Caco-2 (cell line): ENCODE measurements at places on chromosomes 12 and 14. TPM values are rescaled to one million over a fixed set of nuclear protein-coding genes. Genes with fewer than 3 reads are reported as not detected.

DNA sequence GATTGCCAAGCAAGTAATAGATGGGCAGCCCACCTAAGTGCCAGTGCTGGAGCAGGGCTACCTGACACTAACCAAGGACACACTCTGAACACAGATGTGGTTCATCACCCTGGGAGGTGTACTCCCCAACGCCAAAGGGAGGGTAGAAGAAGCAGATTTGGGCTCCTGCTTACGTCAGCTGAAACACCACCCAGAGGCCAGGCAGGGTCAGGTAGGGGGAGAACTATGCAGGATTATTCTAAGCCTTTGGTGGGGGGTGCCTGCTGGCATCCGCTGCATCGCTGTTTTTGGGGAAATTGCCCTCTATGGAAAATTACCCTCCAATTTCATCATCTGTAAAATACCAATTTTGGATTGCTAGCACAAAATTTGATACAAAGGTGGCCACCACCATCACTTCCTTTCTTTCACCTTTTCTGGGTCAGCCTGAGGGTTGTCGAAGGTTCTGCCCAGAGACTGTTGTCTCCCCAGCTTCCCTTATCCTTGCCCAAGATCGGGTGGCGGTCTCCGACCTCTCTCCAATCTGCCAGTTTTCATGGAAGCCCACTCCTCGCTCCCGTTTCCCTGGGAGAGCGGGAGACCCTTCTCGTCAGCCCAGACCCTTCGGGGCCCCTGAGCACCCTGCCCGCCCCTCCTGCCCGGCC, 535 bp downstream of the BIN2 start:
- DNase-seq, result no peak

GRCh38 chr14:69107407-69108003, 45.4 kb downstream of the DCAF5 start:
- peak; percentile 68 for DNase-seq

The TAS2R42 gene
- total RNA-seq, result not detected in 2 replicates

DNA sequence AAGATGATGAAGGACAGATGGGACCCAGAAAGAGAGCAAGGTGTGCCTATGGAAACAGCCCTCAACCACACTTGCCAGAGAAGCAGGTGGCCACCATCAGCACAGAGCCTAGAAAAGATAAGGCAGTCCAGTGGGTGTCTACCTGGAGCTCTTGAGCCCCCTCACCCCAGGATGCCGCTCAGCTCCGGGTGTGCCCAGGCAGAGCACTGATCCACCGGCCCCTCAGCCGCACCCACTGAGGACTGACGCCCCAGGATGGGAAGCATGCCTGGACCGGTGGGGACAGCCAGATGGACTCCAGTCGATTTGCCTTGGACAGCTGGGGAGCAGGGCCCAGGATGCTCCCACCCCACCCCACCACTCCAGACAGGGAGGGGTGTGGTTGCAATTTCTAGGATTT, 15.1 kb upstream of the ZFP36L1 start:
- no peak for DNase-seq

The SRGAP1 gene
- total RNA-seq, result 21.7 and 22.1 TPM in 2 replicates

DNA sequence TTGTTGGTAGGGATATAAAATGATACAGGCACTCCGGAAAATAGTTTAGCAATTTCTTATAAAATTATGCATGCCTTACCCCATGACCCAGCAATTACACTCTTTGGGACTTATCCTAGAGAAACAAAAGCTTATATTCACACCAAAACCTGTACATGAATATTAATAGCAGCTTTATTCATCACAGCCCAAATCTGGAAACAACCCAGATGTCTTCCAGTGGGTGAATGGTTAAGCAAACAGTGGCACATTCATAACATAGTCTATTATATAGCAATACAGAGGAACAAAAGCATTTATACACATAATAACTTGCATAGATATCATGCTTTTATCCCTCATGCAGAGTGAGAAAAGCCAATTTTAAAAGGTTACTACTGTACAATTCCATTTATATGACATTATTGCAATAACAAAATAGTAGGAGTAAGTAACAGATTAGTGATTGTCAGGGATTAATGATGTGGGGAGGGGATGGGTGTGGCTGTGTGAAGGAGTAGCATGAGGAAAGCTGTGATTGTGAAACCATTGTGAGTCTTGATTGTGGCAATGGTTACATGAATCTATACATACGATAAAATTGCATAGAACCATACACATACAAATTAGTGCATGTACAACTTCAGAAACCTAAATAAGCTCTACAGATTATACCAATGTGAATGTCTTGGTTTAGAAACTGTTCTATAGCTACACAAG, 363.1 kb upstream of the OR4E1 start:
- no peak for DNase-seq
